ENCODE measurements at places on chromosomes 13 and 19. TPM values are rescaled to one million over a fixed set of nuclear protein-coding genes. Genes with fewer than 3 reads are reported as not detected.

Gene FSD1
- 8.7 TPM for total RNA-seq

Gene SAE1
- 97.9 TPM for total RNA-seq

Gene USHBP1
- not detected for total RNA-seq

Gene COX7A1
- 30.0 TPM for total RNA-seq

Gene EMC10
- total RNA-seq: 40.8 TPM

Gene MYO16
- total RNA-seq: under 0.01 TPM

Gene GPC6
- total RNA-seq: 33.7 TPM

Gene CASP14
- total RNA-seq: not detected

Gene LILRA1
- not detected for total RNA-seq

Gene TEX101
- total RNA-seq: not detected

Gene MTUS2
- not detected for total RNA-seq

Gene DACT3
- total RNA-seq: 5.6 TPM

Gene SERP2
- 9.2 TPM for total RNA-seq

Gene PDE4A
- 3.1 TPM for total RNA-seq

Gene GNA15
- total RNA-seq: not detected

Gene EFNA2
- 0.17 TPM for total RNA-seq

Gene SNRPD2
- 361 TPM for total RNA-seq

Gene DLL3
- under 0.01 TPM for total RNA-seq

Gene MYPOP
- total RNA-seq: 1.3 TPM

Gene S1PR5
- total RNA-seq: under 0.01 TPM

Gene SLC7A9
- total RNA-seq: 0.17 TPM

Gene MCEMP1
- not detected for total RNA-seq

Gene COMP
- 0.17 TPM for total RNA-seq

Gene ZNF850
- 1.2 TPM for total RNA-seq

Gene APOE
- total RNA-seq: 339 TPM

Gene PTGER1
- total RNA-seq: 9.7 TPM

Gene ASF1B
- total RNA-seq: 0.26 TPM

Gene FUT6
- total RNA-seq: not detected

Gene IGFL1
- not detected for total RNA-seq

Gene ZNF486
- 4.1 TPM for total RNA-seq

Gene SMIM24
- not detected for total RNA-seq

Gene ZNF569
- 8.5 TPM for total RNA-seq

Gene ZNF83
- total RNA-seq: 47.0 TPM

Gene FCAR
- not detected for total RNA-seq

Gene HNRNPM
- total RNA-seq: 51.5 TPM

Gene NOTCH3
- total RNA-seq: 26.4 TPM

Gene SWSAP1
- 0.50 TPM for total RNA-seq

Gene CBARP
- total RNA-seq: 1.5 TPM

Gene ADM5
- total RNA-seq: 0.26 TPM

Gene ZNF677
- total RNA-seq: 15.7 TPM

Gene SOX1
- total RNA-seq: not detected

Gene EEF1AKMT1
- total RNA-seq: 7.6 TPM

Gene PDX1
- total RNA-seq: not detected

Gene ZNF585A
- total RNA-seq: 5.1 TPM

Gene RHPN2
- 1.5 TPM for total RNA-seq

Gene SPIB
- not detected for total RNA-seq

Gene ZNF841
- 19.8 TPM for total RNA-seq

Gene TMEM259
- 57.8 TPM for total RNA-seq

Gene PCDH17
- under 0.01 TPM for total RNA-seq

Gene GAS6
- 77.3 TPM for total RNA-seq

Gene TTYH1
- total RNA-seq: not detected

Gene AMH
- total RNA-seq: 0.33 TPM

Gene ZNF524
- total RNA-seq: 16.8 TPM

Gene SBSN
- 4.1 TPM for total RNA-seq

Gene HIPK4
- total RNA-seq: 0.17 TPM

Gene SLC25A42
- 4.9 TPM for total RNA-seq

Gene OPA3
- 3.8 TPM for total RNA-seq

Gene SBK3
- total RNA-seq: 0.66 TPM

Measured in fibroblast of lung (primary cell).